ENCODE measurements at places on chromosomes 11 and 22.

DNA sequence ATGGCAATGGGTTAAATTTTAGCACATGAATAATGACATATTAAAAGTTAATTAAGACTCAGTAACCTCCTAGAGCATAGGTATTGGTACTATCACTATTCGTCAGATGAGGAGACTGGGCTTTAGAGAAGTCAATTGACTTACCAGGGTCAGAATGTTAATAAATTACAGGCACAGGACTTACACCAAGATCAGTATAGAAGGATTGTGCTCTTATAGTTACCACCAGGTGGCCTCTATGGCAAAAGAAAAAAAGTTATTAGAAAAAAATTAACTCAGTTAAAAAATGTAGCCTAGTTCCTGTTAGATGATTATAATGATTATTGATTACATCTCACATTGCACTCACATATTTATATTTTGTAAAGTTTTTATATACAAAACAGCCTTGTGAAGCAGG, 1163.7 kb downstream of the FAM181B start:
- no peak for DNase-seq

- no peak for DNase-seq
Measured at GRCh38 chr22:32692371-32692770, 109.1 kb upstream of the TIMP3 start.

- DNase-seq = peak; percentile 68
Measured at GRCh38 chr11:46278387-46279125, 1.1 kb downstream of the CREB3L1 start.

- no peak for DNase-seq
Measured at GRCh38 chr11:129372609-129373488, 2.8 kb upstream of the BARX2 start.

GRCh38 chr22:49734390-49734789, 93.3 kb downstream of the BRD1 start:
- no peak for DNase-seq

DNA sequence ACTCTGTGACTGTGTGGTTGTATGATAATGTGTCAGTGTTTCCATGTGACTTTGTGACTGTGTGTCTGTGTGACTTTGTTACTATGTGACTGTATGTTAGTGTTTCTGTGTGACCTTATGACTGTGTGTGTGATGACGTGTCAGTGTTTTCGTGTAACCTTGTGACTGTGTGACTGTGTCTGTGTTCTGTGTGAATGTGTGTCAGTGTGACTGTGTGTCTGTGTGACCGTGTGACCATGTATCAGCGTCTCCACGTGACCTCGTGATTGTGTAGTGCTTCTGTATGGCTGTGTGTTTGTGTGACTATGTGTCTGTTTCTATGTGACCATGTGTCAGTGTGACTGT, 9.5 kb upstream of the PKNOX2 start:
- no peak for DNase-seq

DNA sequence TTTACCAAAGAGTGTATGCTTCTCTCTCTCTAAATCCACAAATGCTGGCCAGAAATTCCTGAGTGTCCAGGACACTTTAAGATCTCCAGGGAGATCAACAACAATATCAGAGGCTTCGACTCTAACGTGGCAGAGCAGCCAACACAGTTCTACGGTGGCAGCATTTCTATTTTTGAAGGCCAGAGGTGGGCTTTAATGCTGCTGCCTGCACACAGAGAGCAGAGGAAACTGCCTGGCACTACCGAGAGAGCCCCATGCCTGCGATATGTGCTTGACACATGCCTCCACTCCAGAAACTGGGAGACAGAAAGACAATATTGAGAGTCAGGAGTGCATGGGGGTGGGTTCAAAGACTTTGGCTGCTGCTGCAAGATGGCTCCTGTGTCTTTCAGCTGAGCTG, 48.8 kb upstream of the GALNT18 start:
- no peak for DNase-seq

DNA sequence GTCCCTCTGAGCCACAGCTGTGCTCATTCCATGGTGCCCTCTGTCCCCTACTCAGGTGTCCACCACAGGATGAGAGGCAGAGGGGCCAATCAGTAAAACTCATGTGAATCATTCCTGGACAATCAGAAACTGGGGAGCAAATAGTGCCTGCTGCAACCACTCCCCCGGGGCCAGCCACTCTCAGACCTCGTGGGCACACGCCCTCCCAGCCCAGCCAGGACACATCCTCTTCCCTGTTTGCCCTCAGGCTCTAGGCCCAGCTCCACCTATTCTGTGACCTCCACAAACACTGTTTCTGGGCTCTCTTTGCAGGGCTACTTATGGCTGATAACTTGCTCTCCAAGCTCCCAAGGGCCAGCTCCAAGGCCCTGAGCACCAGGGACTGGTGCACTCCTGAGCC, 14.0 kb upstream of the KCTD14 start:
- DNase-seq = no peak

DNA sequence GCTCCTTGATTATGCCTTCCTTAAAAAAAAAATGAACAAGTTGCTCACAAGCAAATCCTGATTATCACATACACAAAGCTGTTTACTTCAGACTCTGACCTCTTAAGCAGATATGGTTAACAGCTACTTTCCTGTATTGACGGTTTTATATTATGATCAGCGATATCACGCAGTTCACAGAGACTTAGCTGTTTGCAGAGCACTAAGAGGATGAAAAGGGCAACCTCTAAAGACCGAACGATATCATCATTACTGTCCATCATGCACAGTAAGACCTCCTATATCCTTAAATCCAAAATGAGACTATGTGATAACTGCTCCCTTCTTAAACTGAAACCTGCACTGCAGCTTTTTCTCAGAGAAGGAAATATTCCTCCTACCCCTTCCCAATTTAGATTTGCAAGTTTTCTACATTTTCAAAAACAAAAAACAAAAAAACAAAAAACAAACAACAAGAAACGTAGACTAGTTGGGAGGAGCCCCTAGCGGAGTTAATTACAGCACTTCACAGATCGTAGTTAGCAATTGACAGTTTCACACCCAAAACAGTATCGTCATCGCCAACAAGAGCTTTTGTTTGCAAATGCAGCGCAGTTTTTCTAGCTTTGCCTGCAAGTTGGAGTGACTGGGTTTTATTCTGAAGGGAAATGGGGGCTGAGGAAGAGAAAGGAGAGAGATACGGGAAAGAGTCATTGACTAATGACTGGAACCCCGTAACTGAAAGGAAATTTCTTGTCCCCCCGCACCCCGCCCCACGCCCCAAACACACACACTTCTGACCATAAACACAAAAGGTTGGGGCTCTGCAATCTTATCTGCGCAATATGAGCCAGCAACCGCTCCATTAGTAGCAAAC, 1.2 kb downstream of the DDX6 start:
- peak; percentile 81 for DNase-seq

- DNase-seq = no peak
Measured at GRCh38 chr11:82865841-82866240, 34.4 kb downstream of the PRCP start.

DNA sequence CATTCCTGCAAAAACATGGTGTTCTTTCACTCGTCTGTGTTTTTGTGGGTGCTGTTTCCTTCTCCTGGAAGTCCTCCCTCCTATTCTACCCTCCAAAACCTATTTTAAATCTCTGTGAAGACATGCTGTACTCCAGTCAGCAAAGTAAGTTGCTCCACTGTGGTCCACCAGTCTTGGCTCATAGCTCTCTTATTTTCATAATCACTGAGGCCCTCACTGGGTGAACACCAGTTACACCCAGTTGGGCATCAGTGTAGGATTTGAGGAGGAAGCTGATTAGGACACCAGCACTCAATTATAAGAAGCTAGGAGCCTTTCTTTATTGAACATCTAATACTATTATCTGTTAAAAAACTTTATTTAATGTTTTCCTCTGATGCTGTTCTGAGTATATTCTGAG, 23.9 kb upstream of the EED start:
- peak; percentile 30 for DNase-seq

GRCh38 chr11:76626921-76627401, 43.6 kb downstream of the LRRC32 start:
- no peak for DNase-seq

DNA sequence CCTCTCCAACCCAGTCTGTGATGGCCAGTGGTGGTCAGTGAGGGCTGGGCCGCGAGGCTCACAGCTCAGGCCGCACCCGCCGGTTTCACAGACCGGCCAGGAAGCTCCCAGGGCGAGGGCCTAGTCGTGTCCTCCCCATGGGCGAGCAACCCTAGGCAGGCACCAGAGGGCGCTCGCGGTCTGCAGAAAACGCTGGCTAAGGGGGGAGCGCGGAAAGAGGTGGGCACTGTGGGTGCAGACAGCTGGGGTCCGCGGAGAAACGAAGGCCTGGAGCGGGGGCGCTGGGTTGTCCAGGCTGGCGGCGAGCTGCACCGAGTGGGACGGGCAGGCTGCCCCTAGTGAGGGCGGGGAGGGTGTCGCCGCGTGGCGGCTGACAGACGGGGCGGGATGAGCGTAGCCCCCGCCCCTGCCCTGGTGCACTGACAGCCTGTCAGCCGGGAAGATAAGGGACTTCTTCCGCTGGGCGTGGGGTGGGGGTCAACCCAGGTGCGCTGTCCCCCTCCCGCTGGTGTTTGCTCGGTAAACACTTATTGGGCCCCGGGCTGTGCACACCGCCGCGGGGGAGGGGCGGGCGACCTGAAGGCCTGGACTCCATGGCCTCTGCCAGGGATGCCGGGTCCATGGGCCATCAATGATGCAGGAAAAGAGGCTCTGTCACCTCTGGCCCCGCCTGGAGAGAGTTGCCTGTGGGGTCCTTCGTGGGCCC, 7.5 kb downstream of the GP1BB start:
- DNase-seq = peak; percentile 72

GRCh38 chr11:129275828-129276227, 83.7 kb upstream of the ARHGAP32 start:
- DNase-seq = no peak

- no peak for DNase-seq
Measured at GRCh38 chr22:32744176-32744959, 57.1 kb upstream of the TIMP3 start.

DNA sequence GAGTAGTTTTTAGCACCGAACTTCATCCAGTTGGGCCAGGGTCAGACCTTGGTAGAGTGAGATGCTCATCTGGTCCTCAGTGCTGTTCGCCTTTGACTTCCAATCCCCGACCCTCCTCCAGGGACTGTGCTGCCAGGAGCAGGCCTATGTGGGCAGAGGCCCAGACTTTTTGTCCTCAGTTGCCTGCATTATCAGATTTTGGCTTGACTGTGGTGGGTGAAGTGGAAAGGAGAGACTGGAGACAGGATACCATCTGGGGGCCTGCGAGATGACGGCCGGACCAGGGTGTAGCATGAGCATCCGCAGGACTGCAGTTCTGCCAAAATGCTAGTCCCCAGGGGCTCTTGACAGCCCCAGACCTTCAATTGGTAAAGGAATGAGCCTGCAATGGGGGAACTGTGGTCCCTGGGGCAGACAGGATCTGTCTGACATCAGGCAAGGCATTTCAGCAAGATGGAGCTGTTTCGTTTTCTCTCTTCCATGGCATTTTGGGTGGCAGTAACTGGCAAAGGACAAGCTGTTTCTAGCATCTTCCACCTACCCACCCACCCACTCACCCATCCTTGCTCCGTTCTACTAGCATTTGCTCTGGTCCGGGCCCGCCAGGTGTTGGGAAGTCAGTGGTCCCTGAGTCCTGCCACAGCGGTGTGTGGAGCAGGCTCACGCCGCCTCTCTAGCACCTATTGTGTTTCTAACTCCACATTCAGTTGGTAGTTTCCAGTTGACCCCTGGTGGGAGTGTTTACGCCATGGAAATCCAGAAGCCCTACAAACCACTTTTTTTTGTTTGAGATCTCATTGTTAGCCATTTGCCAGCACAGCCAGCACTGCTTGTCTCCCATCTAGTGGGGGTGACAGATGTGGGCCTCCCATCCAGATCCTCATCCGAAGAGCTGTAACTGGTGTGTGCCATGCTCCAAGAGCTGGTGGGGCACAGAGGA, 53.5 kb downstream of the OTOG start:
- DNase-seq = no peak

DNA sequence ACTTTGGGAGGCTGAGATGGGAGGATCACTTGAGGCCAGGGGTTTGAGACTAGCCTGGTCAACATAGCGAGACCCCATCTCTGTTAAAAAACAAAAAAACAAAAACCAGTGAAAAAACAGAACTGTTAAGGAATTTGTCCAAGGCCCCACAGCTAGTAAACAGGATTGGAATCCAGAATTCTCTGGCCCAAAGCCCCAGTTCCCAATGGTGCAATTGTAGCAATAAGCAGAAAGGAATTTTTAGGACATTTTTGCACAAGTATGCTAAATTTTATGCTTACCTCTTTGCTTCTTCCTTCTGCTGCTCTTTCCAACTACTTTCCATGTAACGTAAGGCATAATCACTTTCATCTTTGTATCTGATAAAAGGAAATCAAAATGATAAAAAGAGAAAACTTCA, 11.6 kb downstream of the MISFA start:
- no peak for DNase-seq

DNA sequence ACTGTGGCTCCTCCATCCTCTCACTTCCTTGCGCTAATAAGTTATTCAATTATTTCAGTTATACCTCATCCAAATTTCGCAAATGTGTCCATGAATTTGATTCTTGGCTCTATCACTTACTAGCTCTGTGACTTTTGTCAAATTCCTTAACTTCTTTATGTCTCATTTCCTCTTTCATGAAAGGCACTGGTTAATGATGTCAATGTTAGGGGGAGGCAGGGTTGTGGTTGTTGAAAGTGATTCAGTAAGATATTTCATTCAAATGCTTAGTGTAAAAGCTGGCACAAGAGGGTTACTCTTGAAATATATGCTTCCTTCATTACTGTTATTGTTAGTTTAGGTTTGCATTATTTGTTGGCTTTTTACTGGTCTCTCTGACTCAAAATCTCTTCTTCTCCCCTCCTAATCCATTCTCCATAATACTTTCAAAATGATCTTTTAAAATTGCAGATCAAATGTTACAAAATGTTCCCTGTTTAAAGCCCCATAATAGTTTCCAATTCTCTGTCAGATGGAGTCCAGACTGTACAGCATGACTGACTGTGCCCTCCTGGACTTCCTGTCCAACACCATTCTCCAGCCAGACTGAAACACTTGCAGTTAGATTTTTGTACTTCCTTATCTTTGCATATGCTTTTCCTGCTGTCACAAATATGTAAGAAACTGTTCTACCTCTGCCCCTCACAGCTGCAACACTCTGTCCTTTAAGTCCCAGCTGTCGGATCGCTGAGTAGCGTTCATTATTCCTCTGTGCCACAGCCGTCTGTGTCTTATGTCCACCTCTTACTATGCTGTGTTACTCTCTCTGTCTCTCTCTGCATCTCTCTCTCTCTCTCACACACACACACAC, 510.6 kb upstream of the RAG2 start:
- DNase-seq = no peak

GRCh38 chr11:2892967-2893528, 7.5 kb upstream of the CDKN1C start:
- no peak for DNase-seq

- DNase-seq = no peak
Measured at GRCh38 chr11:69999721-70000120, 78.4 kb upstream of the ANO1 start.

DNA sequence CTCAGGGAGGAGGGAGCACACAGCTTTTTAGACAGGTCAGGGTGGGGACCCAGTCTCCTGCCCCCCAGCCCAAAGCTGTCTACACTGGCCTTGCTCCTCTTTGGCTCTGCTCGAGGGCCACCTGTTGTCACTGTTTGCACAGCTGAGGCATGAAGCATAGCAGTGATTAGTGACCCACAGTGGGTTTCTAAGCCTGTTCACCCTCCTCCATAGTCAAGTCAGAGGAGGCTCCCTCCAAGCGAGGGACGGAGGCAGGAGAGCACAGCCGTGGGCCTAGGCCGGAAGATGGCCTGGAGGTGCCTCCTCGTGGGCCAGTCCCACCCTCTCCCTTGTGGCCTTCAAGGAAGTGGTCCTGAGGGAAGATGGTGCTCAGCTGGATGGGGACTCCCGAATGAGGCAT, 241.1 kb downstream of the GRIK4 start:
- no peak for DNase-seq

- DNase-seq = no peak
Measured at GRCh38 chr11:115906171-115906570, 402.0 kb upstream of the CADM1 start.
